ENCODE measurements at places on chromosomes 7 and 10.

DNA sequence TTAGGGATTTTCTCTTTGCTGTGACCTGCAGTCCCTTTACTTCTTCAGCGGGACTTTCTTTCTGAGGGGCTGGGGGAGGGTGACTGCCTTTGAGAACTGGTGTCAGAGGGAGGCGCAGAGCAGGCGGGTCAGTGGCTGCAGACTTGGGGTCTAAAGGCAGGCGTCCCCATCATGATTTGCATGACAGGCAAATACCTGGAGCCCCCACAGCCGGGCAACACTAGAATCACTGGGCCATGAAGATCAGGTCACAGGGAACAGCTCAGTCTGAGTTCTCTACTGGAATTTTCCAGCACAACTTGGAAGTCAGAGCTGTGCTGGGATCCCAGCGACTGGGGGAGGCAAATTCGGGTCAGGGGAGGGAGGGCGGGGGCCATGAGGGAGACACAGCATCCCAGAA, 29.2 kb upstream of the PITRM1 start:
- no peak for DNase-seq

GRCh38 chr10:64385355-64385754, 864.2 kb downstream of the REEP3 start:
- no peak for DNase-seq

DNA sequence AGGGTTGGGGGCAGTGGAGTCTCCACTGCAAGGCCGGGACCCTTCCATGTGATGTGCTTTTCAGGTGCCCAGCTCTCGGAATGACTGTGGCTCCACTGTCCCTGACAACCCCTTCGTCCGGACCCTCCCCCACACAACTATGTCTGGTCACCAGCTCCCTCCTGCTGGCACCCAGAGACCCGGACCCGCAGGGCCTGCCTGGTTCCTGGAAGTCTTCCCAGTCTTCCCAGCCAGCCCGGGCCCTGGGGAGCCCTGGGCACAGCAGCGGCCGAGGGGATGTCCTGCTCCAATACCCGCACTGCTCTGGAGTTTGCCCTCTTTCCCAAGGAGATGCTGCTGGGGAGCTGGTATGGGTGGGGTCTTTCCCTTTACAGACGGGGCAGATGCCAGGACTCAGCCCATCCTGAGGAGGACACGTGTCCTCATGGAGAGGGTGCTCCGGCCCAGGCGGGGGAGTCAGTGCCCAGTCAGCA, 5.5 kb downstream of the ATP6V0E2 start:
- DNase-seq, result no peak

GRCh38 chr10:10848488-10849111, 169.1 kb upstream of the CELF2 start:
- DNase-seq, result no peak

GRCh38 chr7:94133460-94133859, 129.3 kb upstream of the BET1 start:
- DNase-seq, result no peak
